ENCODE measurements at places on chromosomes 7 and 10.

GRCh38 chr7:129375141-129375938 is 58.9 kb upstream of the STRIP2 start:
- DNase-seq, result no peak

GRCh38 chr10:51846856-51847506 is 147.6 kb upstream of the CSTF2T start:
- DNase-seq, result no peak

GRCh38 chr7:103764901-103765300 is 224.6 kb downstream of the RELN start:
- no peak for DNase-seq

GRCh38 chr7:36726806-36727503 is 2.7 kb upstream of the AOAH start:
- peak; percentile 65 for DNase-seq

DNA sequence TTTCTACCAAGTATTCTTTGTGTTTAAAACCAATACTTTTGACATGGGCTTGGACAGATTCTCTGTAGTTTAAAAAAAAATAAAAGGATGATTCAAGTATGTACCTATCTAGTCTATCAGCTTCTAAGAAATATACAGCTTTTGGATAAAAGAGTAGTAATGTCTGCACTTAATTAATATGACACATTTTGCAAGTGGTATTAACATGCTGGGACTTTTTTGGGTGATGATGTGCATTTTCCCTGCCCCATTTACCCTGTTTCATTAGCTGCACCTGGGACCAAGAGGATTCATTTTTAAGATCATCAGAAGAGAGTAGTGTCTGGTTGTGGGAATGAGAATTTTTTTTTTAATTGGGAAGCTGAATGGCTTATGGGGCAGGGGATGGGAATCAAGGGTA is 236.2 kb upstream of the KLF14 start:
- no peak for DNase-seq

- peak; percentile 54 for DNase-seq
These were observed 6.2 kb upstream of the PIK3CG start for GRCh38 chr7:106858618-106859532.

DNA sequence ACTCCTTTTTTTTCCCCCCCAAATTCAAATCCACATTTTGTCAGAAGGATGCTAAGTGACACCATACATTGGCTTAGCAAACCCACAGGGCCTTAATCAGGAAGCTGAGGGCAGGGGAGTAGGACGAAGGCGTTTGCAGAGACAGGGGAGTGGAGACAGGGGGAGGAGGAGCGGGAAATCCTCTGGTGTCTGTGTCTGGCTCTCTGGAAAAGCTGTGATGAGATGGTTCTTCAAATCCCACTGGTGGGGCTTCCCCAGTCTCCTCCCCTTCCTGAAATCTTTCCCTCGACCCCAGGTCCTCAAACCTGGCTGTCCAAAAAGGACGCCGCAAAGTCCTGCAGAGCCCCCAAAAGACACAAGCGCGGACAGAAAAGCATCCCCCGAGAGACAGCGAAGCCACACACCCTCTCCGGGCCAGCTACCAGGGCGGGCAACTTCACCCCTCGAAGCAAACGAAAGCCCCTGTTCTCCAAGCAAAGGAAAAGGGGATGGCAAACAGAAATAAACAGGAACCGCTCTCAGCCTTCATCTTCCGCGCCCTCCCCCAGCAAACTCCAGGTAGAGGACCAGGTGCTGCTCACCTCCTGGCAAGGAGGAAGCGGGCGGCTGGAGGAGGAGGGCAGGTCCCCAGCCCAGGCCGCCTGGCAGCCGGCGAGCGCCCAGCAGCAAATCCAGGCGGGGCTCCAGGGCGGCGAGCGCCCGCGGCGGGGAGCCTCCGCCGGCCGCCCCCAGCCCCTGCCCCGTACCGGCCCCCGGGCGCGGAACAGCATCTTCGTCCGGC is 520 bp downstream of the ELAPOR2 start:
- DNase-seq, result peak; percentile 34

DNA sequence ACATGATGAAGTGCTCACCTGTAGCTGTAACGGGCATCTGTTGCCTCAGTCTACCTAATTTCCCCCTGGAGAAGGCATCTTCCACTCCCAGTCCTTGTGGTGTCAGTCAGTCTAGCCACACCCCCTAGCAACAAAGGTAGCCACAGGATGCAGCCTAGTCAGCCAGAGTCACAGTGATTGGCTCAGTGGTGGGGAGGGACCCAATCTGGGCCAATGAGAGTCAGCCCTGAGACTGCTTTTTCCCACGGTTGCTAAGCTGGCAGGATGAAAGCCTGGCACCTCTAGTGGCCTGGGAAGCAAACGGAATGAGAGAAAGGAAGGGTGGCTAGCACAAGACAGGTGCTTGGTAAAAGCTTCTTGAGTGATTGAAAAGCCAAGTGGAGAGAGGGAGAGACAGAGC is 118.6 kb downstream of the SH3PXD2A start:
- peak; percentile 41 for DNase-seq

DNA sequence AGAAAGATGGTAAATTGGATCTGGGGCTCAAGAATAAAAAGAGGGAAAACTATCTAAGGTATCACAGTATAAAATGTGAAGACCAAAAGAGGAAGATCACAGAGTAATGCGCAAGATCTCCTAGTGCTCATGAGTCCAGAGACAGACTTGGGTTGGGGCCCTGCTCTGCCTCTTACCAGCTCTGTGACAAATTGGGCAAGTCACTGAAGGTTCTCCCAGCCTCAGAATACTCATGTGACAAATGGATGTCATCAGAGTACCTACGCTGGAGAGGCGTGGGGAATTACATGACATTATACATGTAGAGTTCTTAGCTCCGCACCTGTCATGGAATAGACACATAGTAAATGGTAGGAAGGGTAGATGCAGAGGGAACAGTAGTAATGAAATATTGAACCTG is 124.4 kb downstream of the DOCK4 start:
- peak; percentile 20 for DNase-seq

GRCh38 chr7:50156706-50157105 is 63.7 kb upstream of the ZPBP start:
- DNase-seq, result peak; percentile 72

GRCh38 chr7:91517201-91517785 is 253.1 kb downstream of the FZD1 start:
- no peak for DNase-seq
